ENCODE measurements at places on chromosomes 5 and 9.
A peak's percentile ranks its signal among the peaks of the same experiment; 100 is the strongest.

DNA sequence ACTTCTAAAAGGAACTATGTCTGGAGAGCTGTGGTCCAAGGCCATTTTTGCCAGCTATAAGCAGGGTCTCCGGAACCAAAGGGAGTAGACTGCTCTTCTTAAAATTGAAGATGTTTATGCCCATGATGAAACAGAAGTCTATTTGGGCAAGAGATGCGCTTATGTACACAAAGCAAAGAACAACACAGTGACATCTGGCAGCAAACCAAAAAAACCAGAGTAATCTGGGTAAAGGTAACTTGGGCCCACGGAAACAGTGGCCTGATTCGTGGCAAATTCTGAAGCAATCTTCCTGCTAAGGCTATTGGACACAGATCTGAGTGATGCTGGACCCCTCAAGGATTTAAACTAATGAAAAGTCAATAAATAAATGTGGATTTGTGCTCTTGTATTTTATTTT lies 29.7 kb upstream of the GLDC start:
- no peak for DNase-seq

DNA sequence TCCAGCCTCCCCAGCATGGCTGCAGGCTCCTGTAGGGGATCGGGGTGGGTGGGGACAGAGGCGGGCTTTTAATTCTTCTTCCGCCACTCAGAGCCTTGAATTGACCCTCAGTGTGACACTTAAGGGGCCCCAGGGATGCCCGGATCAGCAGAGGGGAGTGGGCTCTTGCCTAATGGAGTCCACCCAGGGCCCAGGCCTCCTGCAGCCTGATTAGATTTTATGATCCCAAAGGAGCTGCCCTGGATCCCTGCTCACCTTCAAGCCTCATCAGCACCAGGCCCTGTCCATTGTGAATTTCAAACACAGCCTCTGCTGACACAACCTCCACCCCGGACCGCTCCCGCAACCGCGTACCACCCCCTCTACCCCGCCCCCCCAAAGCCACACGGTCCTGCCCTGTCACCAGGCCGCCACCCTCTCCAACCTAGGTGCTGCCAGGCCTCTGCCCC lies 214.1 kb upstream of the IER5L start:
- DNase-seq = no peak

GRCh38 chr5:35516271-35516670 lies 101.4 kb upstream of the SPEF2 start:
- DNase-seq = no peak

- peak; percentile 14 for DNase-seq
Measured at GRCh38 chr9:95003689-95004410, 277.4 kb downstream of the AOPEP start.

GRCh38 chr9:100397529-100398266 lies 29.2 kb upstream of the MSANTD3 start:
- no peak for DNase-seq

All from CD4-positive, alpha-beta T cell treated with Interleukin-17A for 4 hours (primary cell).